ENCODE measurements at places on chromosomes 1 and 21. TPM values are rescaled to one million over a fixed set of nuclear protein-coding genes. Genes with fewer than 3 reads are reported as not detected.

Gene TOR1AIP1
- total RNA-seq, result 39.8 TPM

Gene TFF1
- not detected for total RNA-seq

Gene TNFSF4
- total RNA-seq, result 4.0 TPM

Gene CRABP2
- 9.2 TPM for total RNA-seq

Gene NUP210L
- not detected for total RNA-seq

Gene CD84
- total RNA-seq, result 6.0 TPM

Gene SELP
- 0.34 TPM for total RNA-seq

Gene SLC6A9
- 49.4 TPM for total RNA-seq

Gene CR2
- total RNA-seq, result not detected

Gene CCDC190
- total RNA-seq, result 3.3 TPM

Gene OLFM3
- 54.0 TPM for total RNA-seq

All from dorsolateral prefrontal cortex (tissue), 122 donors.